ENCODE measurements at places on chromosomes 5 and 9.

GRCh38 chr9:13570068-13570974 lies 290.8 kb upstream of the MPDZ start:
- no peak for DNase-seq

DNA sequence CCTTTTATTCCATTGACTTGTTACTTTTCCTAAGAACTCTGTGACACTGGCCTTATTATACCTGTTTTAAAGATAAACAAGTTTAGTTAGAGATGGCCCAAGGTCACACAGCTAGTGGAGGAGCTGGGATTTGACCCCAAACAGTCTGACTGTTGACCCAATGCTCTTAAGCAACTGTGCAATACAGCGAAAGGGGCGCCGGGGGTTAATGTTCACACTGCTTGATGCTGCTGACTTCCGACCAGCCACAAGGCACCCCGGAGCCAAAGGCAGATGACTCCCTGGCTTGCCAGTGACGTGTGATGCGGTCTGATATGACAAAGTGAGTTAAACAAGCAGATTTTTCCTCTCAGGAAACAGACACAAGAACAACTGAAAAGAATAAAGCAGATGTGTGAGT lies 23.9 kb downstream of the PIK3R1 start:
- peak; percentile 91 for DNase-seq

DNA sequence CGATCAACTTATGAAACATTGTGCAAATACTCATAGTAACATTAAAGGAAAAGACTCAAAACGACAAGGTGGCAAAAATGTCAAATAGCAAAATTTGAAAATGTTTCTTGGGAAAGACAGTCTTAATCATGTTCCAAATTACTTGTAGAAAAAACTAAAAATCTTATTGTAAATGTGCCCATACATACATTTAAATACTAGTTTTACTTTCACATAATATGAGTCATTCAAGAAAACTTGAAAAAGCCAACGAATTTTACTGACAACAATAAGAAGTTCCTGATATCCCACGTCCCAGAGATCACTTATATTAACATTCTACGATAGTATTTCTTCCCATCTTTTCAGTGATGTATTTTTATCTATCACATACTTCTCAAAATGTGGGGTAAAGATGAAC lies 13.7 kb downstream of the MLLT3 start:
- DNase-seq, result no peak

DNA sequence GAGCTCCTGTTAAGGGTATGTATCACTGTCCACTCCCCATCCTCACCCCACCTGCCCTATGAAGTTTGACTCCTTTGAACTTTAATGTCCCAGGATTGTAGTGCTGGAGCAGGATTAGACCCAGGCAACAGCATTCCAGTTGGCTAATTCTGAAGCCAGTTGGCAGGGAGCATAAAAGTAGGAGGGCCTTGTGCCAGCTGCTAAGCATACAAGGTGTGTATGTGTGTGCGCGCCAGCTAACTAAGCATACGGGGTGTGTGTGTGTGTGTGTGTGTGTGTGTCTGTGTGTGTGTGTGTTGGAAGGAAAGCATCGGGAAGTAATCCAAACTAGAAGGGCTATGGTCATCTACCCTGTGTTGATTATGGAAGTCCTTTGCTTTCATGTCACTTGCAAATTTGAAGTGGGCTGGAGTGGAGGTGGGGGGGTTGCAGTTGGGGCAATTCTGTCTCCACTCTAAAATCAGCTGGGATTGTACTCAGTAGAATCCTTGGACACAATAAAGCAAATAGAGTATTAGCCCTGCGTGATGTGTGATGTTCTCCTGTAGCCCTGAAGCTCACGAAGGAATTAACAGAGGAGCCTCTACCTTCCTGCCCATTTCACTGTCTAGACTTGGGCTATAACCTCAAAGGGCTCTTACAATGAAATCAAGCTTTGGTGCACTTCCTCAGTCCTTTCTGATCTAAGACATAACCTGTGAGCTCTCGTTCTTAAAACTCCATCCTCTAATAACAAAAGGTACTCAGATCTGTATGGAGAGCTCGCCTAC lies 26.9 kb downstream of the HMGCR start:
- DNase-seq, result peak; percentile 7

DNA sequence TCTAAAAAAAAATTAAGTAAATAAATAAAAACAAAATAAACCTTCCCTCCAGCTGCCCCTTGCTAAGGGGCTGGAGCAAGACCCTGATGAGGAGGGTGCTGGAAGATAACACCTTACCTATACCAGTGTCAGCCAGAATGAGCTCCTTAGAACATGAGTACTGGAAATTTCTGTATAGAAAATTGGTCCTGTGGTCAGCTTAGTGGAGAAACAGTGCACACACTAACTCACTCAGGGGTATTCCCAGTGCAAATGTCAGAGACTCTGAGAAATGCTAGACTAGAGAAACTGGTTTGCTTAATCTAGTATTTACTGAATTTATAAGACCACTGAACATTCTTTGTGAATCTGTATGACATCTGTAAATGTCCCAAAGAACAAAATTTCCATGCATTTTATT lies 62.1 kb upstream of the CTXN3 start:
- DNase-seq, result no peak

GRCh38 chr9:121884057-121884541 lies 209.0 kb downstream of the TTLL11 start:
- no peak for DNase-seq

DNA sequence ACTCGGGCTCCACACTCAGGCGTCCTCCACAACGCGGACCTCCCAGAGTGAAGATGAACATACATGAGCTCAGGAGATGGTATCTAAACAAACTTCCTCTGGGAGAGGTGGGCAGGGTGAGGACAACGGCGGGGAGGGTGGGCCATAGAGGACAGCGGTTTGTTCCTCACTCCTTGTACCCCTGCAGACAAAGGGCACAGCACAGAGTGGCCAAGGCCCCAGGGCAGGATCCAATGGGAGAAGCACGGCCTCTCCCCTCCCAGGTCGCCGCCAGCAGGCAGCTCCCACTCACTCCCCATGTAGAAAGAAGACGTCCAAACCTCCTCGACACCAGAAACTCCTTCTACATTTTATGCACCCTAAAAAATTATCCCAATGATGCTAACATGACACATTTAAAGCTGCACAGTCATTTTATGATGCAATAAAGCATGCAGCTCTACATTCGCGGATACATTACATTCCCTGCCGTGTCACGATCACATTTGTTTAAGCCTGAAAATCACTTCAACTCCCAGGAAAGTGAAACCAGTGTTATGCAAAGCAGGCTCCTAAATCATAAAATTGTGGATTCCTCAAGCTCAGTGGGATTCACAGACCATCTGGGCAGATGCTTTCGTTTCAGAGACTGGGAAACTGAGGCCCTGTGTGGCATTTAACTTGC lies 87.5 kb upstream of the SARDH start:
- DNase-seq, result no peak

- peak; percentile 46 for DNase-seq
Measured at GRCh38 chr9:105066275-105066865, 138.4 kb upstream of the ABCA1 start.

DNA sequence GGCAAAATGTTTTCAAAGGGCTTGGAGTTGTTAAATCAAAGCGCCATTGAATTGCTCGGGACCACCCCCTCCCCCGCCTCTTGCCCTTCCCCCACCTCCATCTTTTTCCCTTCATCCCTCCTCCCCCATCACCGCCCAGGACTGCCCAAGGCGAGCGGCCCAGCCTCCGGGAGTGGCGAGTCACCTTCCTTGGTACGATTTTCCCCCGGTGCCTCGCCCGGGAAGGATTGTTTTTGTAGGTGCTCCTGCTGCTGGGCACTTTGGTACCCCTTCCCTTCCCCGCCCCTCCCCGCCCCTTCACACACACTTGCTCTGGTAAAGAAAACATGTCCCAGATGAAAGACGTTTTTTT lies 61.2 kb downstream of the TMEM174 start:
- no peak for DNase-seq

GRCh38 chr5:173454736-173455598 lies 126.8 kb upstream of the STC2 start:
- peak; percentile 26 for DNase-seq

DNA sequence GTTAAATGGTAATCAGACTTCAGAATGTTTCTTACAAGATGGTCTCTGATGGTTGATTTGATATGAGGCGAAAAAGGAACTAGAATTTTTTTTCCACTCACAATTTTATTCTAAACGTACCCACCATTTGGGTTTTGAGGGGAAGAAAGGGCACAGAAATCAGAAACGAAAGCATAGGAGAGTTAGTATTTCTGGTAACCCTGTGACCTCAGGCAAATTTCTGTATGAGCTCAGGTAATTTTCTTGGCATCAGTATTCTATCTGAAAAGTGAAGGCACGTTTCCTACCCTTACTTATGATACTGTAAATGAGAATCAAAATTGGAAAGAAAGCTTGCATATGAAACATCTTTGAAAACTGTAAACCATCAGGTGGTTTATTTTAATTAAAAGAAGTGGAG lies 26.5 kb downstream of the TMEFF1 start:
- no peak for DNase-seq

GRCh38 chr9:77839459-77840140 lies 191.5 kb upstream of the GNA14 start:
- DNase-seq, result no peak

- no peak for DNase-seq
Measured at GRCh38 chr9:92439921-92440750, 15.9 kb upstream of the OMD start.

DNA sequence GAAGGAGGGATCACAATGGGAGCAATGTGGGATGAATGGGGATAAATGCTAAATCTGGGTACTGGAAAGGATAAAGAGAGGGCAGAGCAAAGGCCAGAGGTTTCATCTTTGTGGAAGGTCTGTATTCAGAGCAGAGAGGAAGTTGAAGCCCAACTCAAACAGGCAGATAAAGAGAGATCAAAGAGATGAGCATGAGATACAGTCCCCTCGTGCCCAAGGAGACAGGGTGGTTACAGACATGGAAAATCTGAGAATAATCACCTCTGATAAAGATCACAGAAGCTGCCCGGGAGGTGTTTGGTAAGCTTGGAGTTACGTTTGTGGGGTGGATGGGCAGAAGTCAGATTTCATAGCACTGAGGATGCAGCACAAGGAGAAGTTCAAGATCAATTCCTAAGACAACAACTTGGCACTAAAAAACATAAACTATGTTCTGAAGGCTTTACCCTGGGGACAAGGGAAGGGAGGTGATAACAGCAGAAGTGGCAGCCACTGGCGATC lies 459 bp upstream of the ERAP2 start:
- DNase-seq, result peak; percentile 36

DNA sequence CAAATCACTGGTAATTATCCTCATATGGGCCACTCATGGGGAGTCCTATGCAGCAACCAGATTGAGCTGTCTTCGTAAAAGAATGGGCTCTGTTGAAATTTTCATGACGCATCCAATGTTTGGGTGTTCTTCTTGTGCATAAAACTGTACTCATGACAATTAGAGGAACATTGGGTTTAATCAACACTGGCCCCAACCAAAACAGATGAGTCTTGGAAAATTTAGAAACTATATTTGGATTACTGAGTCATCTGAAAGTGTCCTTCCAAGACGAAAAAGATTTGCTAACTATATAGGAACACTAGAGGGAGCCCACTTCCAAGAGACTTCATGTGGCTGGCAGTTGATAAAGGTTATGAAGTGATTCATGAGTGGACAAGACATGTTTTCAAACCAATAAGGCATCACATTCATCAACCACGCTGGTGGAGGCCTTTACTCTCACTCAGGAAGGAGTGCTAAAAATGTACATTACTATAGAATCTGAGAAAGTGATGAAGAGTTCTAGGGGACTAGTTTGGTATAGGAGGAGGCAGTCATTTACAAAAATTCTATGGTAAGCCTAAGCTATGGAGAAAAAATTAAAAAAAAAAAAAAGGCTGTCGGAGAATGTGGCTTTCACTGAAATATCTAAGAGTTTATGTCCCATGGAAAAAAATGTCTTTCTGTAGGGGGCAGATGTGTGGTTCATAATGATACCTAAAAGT lies 313.5 kb downstream of the PRDM9 start:
- peak; percentile 48 for DNase-seq

GRCh38 chr9:80555782-80556325 lies 984.1 kb downstream of the TLE4 start:
- DNase-seq, result no peak

Measured in NB4 (cell line).